ENCODE measurements at places on chromosomes 2 and 18.

GRCh38 chr2:203730883-203731282 lies 24.4 kb downstream of the CD28 start:
- DNase-seq, result no peak

DNA sequence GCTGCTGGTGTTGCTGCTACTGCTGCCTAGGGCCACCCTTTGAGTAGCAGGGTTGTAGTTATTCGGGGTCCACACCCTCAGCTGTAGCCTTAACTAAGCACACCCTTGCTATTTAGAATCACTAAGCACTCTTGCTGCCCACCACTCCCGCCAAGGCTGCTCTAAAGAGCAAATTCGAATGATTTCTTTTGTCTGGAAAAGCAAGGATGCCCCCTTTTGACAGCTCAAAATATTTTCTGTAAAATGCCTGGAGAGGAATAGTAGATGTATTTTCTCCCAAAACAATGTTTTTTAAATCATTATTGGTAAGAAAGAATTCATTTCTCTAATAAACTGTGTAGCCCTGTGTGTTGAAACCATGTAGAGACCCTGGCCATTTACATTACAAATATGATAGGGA lies 80.8 kb upstream of the PAPOLG start:
- DNase-seq, result no peak

DNA sequence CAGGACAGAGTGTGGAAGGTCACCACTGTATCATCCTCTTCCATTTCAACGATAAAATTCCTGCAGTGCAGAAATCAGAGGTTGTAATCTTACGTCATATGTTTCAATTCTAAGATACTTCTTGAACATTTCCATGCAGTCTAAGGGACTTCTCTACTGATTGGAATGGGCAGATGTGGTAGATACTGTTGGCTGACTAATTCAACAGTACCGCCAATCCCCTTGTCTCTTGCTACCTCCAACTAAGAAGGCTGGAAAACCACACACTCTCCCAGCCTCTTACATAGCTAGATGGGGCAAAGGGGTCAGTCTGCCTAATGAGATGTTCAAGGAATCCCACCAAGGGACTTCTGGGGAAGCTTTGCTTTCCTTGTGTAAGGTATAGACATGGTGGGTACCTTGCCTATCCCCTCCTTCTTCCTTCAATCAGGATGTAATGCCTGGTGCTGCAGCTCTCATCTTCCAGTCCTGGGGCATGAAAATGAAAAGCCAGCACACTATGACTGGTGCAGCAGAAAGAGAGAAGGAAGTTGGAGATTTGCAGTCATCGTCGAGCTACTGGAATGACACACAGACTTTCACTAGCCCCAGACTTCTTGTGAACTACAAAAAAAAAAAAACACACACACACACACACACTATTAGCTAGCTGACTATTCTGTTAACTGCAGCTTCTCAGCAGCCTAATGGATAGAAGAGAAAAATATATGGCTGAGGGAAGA lies 84.1 kb downstream of the ALPK2 start:
- no peak for DNase-seq

GRCh38 chr2:185757356-185757755 lies 18.8 kb downstream of the FSIP2 start:
- no peak for DNase-seq

GRCh38 chr2:109440499-109441156 lies 173.1 kb downstream of the SEPTIN10 start:
- DNase-seq, result no peak

DNA sequence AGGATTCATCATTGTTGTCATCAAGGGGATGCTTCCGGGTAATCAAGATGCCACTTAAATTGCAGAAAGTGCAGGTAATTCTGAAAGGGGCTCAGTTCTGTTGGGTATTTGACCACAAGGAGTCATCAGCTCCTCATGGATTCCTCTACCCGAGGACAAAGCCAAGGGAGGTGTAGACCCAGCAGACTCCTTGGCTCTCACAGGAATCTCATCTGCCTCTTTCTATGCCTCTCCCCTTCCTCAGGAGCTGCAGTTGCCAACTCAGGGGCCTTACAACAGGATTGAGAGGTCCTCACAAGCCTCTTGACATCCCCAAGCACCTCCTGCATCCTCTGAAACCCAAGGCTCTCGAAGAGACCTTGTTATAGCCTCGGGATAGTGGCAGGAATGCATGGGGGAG lies 44.0 kb downstream of the ITGB6 start:
- no peak for DNase-seq

GRCh38 chr2:45770811-45771210 lies 119.3 kb downstream of the PRKCE start:
- no peak for DNase-seq

- no peak for DNase-seq
Measured at GRCh38 chr2:28653892-28654662, 97.6 kb upstream of the PPP1CB start.

DNA sequence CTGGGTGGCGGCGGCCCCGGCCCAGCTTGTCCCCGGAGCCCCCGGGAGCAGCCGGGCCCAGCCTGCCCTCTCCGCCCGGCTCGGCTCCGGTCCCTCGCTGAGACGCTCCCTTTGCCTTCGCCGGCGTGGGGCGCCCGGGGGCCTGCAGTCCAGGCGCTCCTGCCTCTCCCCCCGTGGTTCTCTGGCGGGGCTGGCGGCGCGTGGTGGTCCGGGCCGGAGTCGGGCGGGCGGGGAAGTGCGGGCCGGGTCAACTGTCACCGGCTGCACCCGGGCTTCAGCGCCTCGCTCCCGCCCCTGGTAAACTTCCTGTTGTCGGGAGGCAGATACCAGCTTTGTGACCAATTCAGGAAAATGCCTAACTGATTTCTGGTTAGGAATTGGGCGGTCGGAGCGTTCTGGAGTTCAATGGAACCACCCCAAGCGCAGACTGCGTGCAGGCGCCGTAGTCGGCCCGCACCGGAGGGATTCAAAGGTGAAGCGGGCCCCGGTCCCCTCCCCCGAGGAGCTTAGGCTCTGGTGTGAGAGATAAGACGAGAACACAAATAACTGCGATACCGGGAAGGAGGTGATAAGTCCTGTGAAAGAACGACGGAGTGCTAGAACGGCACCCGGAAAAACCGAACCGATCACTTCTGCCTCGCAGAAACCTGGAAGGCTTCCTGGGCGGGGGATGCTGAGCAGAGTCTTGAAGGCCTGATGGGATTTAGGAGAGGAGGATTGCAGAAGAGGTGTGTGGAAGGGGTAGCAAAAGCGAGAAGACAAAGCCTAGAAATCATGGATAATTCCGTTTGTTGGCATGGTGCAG lies 891 bp downstream of the CAB39 start:
- no peak for DNase-seq

DNA sequence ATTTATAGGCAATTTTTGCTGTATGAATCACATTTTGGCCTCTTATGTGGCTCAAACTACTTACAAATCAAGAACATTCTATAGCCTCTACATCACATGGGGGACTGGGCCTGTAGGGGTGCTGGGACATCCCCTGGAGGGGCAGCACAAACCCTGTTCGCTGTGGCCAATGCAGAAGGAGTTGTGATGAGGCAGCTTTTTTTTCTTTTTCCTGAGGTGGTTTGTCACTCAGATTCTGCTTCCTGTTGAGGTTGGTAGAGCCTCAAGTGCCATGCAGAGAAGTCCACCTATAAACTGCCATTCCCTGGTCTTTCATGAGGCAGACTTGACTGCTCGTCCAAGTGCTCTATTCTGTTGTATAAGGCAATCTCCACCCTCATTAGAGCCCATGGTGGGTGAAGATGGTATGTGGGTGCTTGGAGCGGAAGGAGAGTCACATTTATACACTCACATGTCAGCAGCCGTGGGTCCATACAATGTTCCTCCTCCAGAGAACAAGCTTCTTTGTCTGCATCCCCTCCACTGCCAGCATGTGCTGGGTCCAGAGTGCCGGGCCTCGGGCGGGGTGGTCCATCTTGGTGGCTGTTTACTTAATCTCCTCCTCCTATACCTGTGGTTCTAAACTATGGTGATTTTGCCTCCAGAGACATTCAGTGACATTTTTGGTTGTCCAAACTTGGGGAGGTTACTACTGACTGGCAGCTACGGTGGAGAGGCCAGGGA lies 120.3 kb downstream of the ACOXL start:
- DNase-seq, result no peak

- no peak for DNase-seq
Measured at GRCh38 chr2:6297238-6297637, 568.5 kb downstream of the CMPK2 start.

DNA sequence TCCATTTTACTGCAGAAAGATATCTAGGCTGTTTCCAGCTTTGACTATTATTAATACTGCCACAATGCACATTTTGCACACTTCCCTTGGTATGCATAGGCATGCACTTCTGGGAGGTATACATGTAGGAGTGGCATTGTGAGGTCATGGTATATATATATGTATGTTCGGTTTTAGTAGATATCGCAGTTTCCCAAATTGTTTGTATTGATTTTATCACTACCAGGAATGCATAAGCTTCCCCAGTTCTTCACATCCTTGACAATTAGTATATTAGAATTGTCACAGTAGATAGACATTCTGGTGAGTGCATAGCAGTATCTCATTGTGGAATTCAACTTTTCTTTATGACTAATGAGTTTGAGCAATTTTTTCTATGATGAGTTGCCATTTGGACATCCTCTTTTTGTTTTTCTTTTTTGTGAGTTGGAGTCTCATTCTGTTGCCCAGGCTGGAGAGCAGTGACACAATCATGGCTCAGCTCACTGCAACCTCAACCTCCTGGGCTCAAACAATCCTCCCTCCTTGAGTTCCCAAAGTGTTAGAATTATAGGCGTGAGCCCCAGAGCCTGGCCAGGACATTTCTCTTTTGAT lies 4.2 kb upstream of the GRB14 start:
- DNase-seq, result no peak

- DNase-seq, result no peak
Measured at GRCh38 chr2:156903335-156903734, 354.2 kb upstream of the GALNT5 start.

GRCh38 chr2:228658998-228659397 lies 477.5 kb upstream of the SPHKAP start:
- DNase-seq, result no peak

GRCh38 chr2:182191061-182191460 lies 205.4 kb downstream of the PPP1R1C start:
- no peak for DNase-seq

DNA sequence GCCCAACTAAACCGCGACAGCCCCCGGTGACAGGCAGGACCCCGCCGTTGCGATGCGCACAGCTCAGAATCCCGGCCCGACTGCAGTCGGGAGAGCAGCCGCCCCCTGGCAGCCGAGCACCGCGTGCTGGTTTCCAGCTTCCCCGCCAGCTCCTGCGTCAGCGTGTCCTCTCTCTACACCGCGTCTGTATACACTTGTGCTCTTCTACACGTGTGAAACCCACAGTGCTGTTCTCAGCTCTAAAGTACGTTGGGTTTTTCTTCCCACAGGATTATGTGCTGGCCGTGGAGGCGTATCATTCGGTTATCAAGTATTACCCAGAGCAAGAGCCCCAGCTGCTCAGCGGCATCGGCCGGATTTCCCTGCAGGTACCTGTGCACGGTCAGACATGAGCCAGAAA lies 54.0 kb downstream of the ADI1 start:
- DNase-seq, result no peak

- no peak for DNase-seq
Measured at GRCh38 chr2:171807831-171808393, 86.1 kb downstream of the SLC25A12 start.

DNA sequence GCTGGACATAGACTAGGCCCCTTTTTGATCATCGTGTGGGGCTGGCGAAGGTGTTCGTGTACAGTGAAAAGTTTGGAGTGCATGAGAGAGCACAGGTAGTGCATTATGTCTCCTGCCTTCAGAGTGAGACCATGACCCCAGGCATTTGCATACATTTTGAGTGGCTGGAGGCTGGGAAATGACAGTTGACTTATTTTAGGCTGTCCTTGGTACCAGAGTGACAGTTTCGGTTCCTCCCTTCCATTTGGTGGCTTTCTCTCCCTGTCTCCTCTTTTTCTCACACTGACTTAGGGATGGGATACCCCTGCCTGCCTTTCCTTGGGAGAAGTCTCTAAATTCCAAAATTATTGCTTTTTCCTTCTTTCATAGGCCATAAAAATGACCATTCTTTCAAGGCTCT lies 20.1 kb downstream of the SERPINB12 start:
- DNase-seq, result no peak

DNA sequence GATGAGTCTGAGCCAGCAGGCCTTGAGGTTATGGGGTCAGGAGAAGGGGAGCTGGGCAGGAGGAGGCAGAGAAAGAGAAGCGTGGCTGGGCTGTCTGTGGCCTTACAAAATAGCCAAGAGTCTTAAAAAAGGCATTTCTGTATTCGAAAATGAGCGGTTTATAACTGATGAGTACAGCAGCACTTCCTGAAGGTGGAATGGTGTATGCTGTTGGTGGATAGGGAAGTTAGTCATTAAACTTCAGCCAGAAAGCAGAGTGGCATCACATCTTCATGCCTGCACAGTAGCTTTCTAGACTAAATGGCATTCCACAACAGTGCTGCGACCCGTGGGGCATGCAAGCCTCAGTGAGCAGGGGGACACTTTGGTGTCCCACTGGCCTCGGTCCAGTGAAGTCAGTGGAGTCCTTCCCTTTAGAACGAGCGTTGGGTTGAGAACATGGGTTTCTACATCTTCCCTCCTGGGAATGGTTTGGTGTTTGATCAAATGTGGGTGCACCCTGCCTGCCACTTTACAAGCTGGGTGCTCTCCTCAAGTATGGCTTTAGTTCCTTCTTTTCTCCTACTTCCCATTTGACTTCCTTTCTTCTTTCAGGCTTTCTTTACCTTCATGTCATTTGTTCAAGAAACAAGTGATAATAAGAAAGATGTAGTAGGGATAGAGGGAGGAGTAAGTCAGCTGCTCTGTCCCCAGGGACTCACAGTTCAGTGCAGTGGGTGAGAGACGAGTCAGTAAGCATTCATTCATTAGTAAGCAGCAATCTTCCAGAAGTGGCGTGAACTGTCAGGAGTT lies 96.3 kb downstream of the ARMC9 start:
- no peak for DNase-seq

DNA sequence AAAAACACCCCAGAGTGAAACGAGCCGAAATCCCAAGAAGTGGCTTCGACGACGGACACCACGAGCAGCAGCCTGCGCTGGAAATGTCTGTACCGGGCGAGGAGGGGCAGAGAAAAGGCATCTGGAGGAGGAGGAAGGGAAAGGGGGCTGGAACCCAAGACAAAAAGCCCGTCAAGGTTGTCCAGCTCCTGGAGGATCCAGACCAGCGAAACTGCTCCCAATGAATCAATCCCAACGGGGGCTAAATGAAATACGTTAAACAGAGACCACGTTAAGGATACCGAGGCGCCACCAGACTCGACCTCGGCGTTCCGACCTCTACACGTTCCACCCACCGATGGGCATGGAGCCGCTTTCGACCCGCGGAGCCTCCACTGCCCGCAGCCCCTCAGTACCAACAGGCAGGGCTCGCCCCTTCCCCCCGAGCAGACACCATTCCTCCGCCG lies 400 bp downstream of the CCDC88A start:
- DNase-seq, result no peak

- DNase-seq, result no peak
Measured at GRCh38 chr2:156110890-156111289, 221.6 kb downstream of the NR4A2 start.

GRCh38 chr2:190860985-190861680 lies 19.5 kb upstream of the GLS start:
- no peak for DNase-seq

- no peak for DNase-seq
Measured at GRCh38 chr2:178450524-178450773, 526 bp downstream of the PRKRA start.

GRCh38 chr2:127081826-127082633 lies 24.9 kb downstream of the BIN1 start:
- no peak for DNase-seq
